H9 (cell line): ENCODE measurements at places on chromosomes 11 and 22. TPM values are rescaled to one million over a fixed set of nuclear protein-coding genes. Genes with fewer than 3 reads are reported as not detected.

GRCh38 chr11:95723361-95723942 is 66.1 kb downstream of the FAM76B start:
- DNase-seq = no peak

GRCh38 chr11:12901874-12902481 is 107.1 kb upstream of the RASSF10 start:
- DNase-seq = no peak

DNA sequence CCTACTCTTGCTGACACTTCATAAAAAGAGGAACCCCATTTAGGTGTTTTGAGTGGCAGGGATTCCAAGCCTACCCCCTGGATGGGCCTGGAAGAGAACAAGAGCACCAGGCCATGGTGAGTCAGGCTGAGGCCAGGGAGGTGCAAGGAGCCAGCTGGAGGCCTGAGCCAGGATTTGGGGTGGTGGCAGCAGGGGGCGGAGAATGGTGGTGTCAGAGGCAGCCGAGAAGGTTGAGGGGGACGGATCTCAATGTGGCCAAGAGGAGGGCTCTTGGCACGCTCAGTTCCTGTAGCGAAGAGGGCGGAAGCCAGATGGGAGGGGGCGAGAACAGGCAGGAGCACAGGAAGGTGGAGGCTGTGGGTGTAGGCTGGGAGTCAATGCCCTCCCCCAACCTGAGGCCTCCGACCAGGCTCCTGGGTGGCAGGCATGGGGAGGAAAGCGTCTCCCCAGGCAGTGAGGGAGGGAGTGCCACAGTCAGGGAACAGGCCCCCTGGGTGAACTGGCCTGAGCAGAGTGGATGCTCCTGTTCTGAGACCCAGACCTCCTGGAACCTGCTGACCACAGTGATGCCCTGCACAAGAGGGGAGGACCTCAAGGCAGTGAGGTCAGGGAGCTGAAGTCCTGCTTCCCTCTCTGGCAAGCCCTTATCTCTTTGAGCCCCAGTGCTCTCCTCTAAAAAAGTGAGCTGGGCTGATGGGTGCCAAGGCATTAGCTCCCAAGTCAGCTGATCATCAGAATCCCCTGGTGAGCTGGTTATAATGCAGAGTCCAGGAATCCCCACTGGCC is 13.9 kb downstream of the RTN4RL2 start:
- no peak for DNase-seq

GRCh38 chr11:82034527-82034926 is 699.1 kb downstream of the FAM181B start:
- DNase-seq = no peak

DNA sequence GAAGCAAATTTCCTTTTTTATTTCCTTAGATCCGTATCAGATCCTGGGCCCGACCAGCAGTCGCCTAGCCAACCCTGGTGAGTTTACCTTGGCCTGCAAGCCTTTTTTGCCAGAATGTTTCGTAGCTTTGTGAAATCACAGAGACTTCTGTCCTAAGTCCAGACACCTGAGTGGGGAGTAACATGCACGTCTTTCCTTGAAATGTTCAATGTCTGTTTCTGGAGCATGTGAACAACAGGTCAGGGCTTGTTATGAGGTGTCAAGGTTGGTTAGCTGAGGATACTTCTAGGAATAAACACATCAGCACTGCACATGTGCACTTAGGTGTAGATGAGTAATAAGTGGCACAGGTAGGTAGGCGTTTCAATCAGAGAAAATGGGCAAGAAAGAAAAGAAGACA is 58.0 kb downstream of the KCNJ1 start:
- DNase-seq = no peak

DNA sequence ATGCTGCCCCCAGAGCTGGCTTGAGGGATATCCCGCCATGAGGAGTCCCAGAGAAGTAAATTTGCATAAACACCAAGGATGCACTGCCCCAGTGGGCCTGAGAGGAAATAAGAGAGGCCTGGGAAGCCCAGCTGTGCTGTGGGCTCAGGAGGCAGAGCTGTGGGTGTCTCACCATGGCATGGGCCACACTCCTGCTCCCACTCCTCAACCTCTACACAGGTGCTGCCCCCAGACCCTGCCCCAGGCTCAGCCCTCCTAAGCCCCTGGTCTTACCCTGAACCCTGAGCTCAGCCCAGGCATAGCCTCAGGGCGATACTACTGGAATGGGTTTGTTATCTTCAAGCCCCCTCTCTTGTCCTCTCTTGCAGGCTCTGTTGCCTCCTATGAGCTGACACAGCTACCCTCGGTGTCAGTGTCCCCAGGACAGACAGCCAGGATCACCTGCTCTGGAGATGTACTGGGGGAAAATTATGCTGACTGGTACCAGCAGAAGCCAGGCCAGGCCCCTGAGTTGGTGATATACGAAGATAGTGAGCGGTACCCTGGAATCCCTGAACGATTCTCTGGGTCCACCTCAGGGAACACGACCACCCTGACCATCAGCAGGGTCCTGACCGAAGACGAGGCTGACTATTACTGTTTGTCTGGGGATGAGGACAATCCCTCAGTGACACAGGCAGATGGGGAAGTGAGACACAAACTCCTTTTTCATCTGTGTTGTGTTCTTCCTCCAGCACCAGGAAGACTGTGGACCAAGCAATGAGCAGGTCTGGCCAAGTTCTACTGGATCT is 59.9 kb downstream of the GGTLC2 start:
- DNase-seq = peak; percentile 5

DNA sequence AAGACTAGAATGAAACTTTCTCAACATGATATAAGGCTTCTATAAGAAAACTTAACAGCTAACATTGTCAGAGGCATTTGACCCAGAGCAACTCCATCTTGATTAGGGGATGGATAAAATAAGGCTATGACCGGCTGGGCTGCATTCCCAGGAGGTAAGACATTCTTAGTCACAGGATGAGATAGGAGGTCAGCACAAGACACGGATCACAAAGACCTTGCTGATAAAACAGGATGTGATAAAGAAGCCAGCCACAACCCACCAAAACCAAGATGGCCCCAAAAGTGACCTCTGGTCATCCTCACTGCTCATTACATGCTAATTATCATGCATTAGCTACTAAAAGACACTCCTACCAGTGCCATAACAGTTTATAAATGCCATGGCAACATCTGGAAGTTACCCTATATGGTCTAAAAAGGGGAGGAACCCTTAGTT is 135.2 kb downstream of the TTC28 start:
- DNase-seq = no peak

SOX6 gene
- 0.15 TPM in 1 of 2 replicates, not detected in the other for total RNA-seq

SART1 gene
- total RNA-seq = 52.0 and 57.8 TPM in 2 replicates
